ENCODE measurements at places on chromosomes 3 and 15.

DNA sequence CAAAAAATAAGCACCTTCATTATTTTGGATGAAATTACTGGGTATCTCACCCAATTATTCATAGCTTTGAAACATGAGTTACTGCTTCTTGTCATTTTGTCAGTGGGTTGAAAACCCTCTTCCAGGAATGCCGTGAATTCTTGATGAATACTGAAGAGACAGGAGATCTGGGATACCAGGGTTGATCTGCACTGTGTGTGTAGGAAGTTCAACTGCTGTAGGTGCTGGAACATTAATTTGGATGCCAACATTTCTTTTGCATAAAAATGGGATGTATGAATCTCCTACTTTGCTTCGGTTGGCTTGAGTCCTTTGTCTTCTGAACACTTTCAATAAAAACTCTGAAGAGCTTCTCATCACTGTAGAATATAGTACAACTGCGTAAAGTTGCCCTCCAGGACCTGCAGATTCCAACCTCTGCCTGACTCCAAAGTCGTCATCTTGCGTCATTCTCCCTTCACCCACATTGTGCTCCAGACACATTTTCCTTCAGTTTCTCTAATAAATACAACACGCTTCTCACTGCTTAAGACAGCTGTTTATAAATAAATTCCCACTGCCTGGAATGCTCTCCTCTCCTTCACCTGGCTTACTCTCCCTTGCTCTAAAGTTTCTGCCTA lies 312.7 kb upstream of the TGFBR2 start:
- no peak for DNase-seq

GRCh38 chr3:42698216-42698910 lies 4.2 kb downstream of the HHATL start:
- DNase-seq: no peak

DNA sequence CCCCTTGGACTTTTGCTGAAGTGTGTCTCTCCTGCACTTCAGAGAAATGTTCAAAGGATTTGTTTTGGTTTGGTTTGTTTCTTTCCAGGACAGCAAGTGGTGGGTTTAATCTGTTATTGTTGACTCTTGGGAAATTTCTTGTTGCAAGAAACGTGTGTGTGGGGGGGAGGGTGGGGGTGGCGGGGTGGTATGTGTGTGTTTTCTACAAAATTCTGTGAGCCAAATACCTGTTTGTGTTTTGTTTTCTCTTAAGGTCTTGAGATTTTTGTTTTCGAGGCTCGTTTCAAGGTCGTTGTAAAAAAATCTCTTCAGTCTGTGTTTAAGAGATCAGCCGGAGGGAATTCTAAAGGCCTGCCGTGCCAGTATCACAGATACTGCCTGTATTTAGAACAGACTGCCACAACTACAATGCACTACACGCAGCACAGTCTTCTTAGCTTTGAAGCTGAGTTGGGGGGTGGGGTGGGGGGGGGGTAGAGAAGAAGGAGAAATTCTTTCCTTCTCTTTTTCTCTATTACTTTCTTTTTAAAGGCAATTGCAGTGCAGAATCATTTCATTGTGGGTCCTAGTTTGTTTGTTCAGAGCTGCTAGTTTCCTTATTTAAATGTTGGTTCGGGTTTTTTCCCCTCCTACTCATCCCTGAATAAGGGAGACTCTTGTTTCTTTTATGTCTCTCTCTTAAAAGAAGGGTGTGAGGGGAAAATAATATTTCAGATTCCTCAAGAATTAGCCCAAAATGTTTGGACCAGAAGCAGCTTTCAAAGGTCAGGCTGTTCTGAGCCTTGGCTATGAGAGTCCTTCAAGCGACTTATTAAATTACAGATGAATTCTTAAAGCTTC lies 1.4 kb upstream of the BCL6 start:
- no peak for DNase-seq

DNA sequence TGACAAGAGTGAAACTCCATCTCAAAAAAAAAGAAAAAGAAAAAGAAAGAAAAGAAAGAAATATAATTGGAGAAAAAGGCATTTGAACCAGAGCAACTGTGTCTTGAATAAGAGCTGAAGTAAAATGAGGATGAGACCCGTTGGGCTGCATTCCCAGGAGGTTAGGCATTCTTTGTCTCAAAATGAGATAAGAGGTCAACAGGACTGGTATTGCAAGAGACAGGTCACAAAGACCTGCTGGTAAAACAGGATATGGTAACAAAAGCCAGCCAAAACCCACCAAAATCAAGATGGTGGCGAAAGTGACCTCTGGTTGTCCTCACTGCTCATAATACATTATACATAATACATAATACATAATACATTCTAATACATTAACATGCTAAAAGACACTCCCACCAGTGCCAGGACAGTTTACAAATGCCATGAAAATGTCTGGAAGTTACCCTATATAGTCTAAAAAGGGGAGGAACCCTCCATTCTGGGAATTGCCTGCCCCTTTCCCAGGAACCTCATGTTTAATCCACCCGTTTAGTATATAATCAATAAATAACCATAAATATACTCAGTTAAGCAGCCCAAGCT lies 8.6 kb upstream of the TIPIN start:
- no peak for DNase-seq

- no peak for DNase-seq
These were observed 23.9 kb upstream of the RPL32 start for GRCh38 chr3:12865271-12865670.

DNA sequence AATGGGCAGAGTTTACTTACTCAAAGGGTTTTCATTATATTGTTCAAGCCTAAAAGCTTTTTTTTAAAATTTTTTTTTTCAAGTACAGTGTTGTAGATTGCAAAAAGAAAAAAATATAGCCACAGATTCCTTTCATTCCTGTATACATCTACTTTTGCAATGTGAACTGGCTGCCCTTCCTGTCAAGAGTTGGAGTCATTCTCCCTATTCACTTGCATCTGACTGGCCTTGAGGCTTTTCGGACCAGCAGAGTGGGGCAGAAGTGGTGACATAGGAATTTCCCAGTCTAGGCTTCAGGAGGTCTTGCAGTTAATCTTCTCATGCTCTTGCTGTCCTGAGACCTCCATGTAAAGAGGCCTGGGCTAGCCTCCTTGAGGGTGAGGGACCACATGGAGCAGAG lies 218.3 kb upstream of the CFAP20DC start:
- DNase-seq: no peak
